ENCODE measurements at places on chromosomes 16 and 17. TPM values are rescaled to one million over a fixed set of nuclear protein-coding genes. Genes with fewer than 3 reads are reported as not detected.

DNA sequence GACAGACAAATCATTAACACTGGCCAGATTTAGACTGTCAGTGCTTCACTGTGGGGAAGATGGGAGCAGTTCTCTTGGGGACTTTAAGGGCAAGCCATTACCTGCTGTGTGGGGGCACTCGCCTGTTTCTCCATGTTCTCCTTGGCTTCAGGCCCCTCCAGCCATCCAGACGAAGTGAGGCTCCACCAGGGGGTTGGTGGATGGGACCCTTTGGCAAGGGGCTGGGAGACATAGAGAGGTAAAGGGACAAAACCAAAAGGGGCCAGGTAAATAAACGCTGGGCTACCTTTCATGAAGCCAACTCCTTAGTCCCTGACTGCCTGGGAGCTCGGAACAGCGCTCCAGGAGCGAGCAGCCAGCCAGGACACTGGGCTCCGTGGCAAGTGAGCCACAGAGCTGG, 14.0 kb downstream of the TBX4 start:
- no peak for DNase-seq

DNA sequence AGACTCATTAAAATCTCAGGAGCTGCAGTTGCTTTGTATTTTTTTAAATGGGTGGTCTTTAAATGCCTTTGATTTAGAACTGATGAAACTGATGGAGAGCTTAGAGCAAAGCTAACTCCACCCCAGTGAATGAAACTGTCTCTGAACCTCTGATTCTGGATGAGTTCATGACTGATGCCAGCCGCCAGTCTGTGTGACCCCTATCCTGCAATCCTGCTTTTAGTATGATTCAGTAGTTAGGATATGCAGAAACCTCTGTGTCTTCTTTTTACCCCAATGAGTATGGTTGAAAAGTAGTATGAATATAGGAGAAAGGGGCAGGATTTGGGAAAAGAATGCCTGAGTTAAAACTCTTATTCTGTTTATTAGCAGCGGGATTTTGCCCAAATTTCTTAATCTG, 12.3 kb upstream of the SALL1 start:
- no peak for DNase-seq

DNA sequence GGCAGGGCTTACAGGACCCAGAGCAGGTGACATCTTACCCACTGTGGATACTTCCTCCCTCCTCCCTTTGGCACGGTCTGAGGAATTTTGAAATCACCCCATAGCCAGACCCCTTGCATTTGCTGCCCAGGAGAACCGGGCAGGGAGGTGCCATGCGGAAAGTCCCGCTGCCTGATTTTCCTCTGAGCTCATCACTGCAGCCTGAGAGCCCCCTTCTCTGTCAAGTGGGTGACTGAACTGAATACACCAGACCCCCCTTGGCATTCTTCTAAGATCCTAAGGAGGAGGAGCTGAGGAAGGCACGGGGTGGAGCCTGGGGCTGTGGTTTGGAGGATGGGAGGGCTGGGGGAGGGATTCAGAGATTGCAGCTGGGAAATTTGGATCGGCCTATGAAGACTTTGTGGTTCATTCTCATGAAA, 173.4 kb downstream of the RAB11FIP4 start:
- DNase-seq = no peak

GRCh38 chr17:42428141-42428944, 5.3 kb upstream of the CAVIN1 start:
- DNase-seq = peak; percentile 86

- no peak for DNase-seq
These were observed 610.0 kb upstream of the CDH11 start for GRCh38 chr16:65731833-65732232.

- no peak for DNase-seq
These were observed 34.6 kb downstream of the TBCD start for GRCh38 chr17:82786427-82786826.

GRCh38 chr17:68260051-68260762, 12.4 kb downstream of the AMZ2 start:
- no peak for DNase-seq

Gene HNF1B
- not detected for total RNA-seq

DNA sequence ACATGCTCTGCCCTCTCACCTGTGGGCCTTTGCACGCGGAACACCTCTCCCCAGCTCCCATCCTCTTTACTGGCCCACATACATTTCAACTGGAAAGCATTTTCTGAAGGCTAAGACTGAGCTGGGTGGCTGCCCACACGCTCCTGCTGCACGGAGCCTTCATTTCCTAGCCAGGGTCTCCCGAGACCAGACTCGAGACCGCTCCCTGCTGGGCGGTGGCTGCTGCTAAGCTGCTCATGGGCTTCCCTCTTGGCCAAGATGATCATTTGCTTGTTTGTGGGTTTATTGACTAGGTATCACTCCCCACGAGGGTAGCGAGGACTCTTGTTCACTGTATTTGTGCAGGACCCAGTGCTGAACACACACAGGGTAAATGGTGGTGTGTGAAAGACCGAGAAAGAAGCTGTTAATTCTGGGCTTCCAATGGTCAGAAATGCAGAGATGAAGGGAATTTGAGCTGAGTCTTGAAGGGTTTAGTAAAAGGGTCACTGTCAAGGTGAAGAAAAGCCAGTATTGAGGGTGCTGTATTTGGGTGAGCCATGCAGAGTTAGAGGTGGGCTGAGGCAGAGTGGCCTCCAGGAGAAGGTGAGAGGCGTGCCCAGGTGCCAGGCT, 907 bp downstream of the TRAPPC2L start:
- DNase-seq = no peak

Gene ABCA9
- total RNA-seq = 10.9 TPM

Gene TMEM235
- not detected for total RNA-seq

Gene KSR1
- total RNA-seq = 42.6 TPM

Gene OR1A1
- total RNA-seq = not detected

Measured in ascending aorta (tissue), 2 donors.